ENCODE measurements at places on chromosomes 11 and 22.

DNA sequence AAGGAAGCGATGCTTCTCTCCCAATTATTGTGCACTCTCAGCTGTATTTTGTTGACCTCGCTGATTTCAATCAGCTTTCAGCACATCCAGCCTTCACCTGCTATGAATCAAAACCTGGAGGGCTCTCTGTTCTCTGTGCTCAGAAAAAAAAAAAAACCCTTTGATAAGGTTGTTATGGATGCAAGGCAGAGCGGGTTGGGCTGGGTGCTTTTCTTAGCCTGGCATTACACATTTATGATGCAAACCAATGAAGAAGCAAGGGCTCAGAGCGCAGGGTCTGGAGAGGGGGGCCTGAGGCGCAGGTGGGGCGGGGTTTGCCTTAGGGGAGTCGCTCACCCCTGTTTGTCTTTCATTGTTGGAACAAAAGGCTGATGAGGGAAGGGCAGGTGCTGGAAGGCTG, 86.0 kb upstream of the CADM1 start:
- DNase-seq, result no peak

DNA sequence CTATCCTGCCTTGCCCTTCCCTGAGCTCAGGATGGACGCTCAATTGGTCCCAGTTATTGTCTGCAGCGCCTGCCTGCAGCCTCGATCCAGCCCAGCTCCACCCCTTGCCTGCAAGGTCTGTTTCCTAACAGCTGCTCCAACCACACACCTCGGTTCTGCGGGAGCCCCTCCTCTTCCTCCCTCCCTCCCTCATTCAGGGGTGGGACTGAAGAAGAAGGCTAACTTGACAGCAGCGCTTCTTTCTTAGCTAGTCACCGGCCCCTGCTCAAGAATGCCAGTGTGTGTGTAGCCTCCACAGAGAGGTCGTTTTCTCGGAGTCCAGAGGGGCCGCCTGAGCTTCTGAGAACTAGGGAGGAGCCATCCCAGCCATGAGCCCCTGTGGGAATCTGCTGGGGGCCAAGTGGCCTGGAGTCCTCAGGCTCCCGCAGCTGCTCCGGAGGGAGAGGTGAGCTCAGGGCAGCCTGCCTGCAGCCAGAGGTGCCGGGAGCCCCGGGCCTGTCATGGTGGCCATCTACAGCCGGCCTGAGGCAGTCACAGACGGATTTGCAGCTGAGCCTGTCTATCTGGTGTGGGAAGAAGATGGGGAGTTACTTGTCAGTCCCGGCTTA, 36.1 kb downstream of the LIMK2 start:
- peak; percentile 37 for DNase-seq

DNA sequence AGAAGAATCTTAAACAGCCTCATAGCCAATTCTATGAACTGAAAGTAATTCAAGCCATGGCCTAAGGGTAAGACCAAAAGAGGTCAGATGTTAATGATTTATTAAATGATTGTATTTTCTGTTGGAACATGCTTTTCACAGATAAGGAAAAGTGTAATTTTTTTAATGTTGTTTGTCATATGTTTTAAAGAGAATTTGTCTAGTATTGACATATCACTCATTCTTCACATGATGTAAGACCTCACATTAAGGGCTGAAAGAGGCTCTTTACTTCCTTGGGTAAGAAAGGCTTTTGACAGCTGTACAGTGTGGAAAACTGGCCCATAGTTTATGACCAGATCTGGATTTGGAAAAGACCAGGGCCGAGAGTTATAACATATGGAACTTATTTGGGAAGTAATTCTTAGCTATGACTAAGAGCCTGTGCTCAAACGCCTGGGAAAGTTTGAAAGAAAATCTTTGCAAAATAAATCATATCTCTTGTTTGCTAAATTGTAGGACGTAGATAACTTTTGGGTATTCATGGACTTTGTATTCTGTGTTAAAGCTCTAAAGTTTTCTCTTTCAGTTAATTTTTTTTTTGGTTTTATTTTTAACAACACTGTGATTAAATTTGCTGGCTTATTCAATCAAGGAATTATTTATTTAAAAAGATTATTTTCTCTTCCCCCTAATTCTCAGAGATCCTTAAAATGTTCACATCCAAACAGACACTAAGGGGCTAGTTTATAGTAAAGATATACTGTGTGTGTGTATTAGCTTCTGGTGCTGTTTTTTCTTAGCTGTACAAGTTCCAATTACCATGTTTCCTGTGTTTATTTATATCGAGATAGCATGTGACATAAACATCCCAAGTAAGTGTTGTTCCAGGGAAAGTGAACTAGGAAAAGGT, 162.2 kb downstream of the ARHGAP42 start:
- no peak for DNase-seq

DNA sequence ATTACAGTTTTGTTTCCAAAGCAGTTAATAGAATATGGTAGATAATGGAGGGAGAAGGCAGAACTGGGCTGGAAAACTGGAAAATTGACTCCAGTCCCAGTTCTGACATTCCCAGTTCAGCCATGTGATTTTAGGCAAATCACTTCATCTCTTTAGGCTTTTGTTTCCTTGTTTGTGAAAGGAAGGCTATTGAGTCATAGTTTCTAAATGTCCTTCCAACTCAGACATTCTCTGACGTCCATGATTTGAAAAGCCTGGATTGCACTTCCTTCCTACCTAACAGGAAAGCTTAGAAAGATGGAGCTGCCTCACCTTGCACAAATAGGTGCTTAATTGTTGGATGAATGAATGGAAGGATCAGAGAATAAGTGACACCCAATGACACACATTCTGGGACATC, 19.8 kb upstream of the GALNT18 start:
- DNase-seq, result no peak

DNA sequence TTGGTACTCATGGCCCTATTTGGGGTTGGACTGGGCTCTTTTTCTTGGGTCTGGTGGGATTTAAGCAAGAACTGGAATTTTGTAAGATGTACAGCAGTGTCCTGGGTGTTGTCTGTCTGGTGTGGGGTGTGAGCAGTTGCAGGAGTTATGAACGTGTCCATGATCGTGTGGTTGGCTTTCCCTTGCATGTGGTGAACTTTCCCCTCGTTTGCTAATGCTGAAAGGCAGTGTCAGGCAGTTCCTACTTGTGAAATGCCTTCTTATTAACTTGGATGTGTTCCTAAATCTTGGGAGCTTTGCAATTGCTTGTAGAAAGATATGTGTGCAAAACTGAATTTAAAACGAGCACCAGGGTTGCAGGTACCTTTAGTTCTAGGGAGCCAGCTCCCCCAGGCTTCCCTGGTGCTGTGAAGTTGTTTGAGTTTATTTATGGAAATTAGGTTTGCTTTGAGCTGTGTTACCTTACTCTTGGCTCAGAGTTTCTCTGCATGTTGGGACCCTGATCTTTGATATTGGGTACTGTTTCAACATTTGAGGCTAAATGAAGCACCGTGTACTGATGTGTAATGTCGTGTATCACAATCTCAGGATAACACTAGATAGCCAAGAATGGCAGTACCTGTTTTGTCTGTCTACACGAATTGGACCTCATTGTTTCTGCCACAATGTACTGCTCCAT, 35.8 kb upstream of the HSD17B12 start:
- DNase-seq, result no peak

GRCh38 chr11:70186936-70187335, 16.2 kb upstream of the FADD start:
- no peak for DNase-seq

- no peak for DNase-seq
Observed at GRCh38 chr11:132751516-132752250, 780.6 kb downstream of the OPCML start.

- no peak for DNase-seq
Observed at GRCh38 chr22:33101550-33101949, 43.4 kb upstream of the SYN3 start.

GRCh38 chr11:1305501-1306056, 3.9 kb downstream of the TOLLIP start:
- DNase-seq, result no peak

- no peak for DNase-seq
Observed at GRCh38 chr11:110631551-110631950, 80.7 kb downstream of the ARHGAP20 start.

DNA sequence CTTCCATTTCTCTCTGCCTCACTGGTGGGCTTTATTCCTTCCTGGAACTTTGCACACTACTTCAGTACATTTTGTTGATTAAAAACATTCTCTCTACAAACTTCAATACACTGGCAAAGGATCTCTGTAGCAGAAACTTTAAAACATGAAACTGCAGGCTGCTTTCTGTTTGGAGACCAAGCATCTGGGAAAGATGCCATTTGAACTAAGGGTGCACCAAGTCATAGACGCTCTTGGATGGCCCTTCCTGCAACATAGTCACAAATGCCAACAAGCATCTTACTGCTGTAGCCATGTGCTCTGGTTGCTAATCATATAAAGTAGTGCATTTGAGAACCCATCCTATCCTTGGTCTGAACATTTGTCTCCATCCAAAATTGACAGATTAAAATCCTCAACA, 56.4 kb downstream of the SNX19 start:
- no peak for DNase-seq

- DNase-seq, result no peak
Observed at GRCh38 chr11:11948242-11948947, 60.0 kb downstream of the DKK3 start.

- no peak for DNase-seq
Observed at GRCh38 chr22:50674130-50674500, 1.5 kb downstream of the SHANK3 start.

- DNase-seq, result no peak
Observed at GRCh38 chr22:31086703-31087330, 5.7 kb downstream of the SMTN start.

- DNase-seq, result no peak
Observed at GRCh38 chr22:48644108-48644507, 1183.6 kb downstream of the BRD1 start.

DNA sequence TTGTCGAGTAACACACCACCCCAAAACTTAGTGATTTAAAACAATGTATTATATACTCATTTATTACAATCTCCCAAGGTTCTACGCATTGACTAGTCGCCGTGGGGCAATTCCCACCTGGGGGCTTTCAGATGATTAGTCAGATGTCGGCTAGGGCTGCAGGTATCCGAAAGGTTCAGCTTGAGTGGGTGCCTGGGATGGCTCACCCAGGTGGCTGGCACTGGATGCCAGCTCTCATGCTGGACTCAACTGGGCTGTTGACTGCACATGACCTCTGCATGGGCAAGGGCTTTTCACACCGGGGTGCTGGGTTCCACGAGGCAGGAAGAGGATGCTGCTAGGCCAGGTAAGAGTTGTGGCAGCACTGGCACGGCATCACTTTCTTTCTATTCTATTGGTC, 21.9 kb upstream of the MICAL2 start:
- DNase-seq, result no peak

GRCh38 chr11:5336331-5336730, 7.0 kb downstream of the OR51B5 start:
- DNase-seq, result no peak

DNA sequence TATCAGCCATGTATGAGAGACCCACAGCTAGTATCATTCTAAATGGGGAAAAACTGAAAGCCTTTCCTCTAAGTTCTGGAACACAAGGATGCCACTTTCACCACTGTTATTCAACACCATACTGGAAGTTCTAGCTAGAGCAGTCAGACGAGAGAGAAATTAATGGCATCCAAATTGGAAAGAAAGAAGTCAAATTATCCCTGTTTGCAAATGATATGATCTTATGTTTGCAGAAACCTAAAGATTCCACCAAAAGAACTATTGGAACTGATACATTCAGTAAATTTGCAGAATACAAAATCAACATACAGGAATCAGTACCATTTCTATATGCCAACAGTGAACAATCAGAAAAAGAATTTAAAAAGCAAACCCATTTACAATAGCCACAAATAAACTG, 226.0 kb downstream of the TRPC6 start:
- no peak for DNase-seq

GRCh38 chr22:26364066-26365015, 64.7 kb upstream of the ASPHD2 start:
- DNase-seq, result no peak

- no peak for DNase-seq
Observed at GRCh38 chr11:2310073-2310785, 8.4 kb downstream of the TSPAN32 start.

GRCh38 chr22:19887256-19887985, 32.7 kb upstream of the GNB1L start:
- no peak for DNase-seq

DNA sequence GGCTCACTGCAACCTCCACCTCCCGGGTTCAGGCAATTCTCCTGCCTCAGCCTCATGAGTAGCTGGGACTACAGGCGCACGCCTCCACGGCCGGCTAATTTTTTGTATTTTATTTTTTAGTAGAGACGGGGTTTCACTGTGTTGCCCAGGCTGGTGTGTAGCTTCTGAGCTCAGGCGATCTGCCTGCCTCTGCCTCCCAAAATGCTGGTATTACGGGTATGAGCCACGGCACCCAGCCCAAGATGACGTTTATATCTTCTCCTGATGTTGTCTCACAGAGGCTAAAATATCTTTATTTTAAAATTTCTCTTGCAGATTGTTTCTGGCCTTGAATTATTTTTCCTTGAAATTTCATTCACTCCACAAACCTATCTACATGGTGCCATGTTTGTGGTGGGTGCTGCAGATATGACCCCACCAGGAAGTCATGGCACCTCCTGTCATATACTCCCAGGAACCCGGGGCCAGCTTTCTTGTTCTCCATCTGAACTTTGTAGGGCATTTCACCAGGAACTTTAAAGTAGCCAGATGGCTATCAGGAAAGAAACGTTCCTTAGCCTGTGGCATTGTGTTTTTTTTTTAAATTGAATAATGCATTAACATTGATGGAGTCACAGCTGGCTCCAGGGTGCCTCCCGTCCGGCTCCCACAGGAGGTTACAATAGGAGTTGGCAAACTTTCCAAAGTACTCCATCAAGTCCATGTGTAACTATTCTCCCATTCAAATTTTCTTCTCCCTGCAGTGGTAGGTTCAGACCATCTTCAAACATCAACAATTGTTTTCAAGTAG, 42.0 kb upstream of the LIPT2 start:
- DNase-seq, result no peak

DNA sequence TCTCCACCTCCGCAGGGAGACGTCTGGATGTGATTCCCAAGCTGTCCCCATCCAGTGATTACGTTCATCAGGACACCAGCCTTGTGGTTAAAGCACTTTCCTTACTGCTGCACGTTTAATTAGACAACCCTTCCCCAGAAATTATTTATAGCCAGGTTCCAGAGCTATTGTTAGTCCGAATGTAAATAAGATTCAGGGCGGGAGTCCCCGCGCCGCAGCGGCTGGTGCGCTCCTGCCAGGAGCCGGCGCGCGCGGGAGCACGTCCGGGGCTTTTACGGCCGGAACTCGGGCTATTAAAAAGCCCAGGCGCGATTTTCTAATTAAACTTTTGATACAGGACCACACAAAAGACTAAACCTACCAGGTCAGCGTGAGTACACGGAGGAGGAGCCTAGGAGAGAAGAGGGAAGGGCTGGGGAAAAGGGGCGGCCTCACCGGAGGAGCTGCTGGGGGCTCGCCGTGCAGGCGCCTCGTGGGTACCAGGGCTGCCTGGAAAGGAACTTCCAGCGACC, 538.3 kb downstream of the OPCML start:
- no peak for DNase-seq
